ENCODE measurements at places on chromosomes 12 and 14. TPM values are rescaled to one million over a fixed set of nuclear protein-coding genes. Genes with fewer than 3 reads are reported as not detected.

The BATF gene
- total RNA-seq = 149 TPM

The SLCO1B1 gene
- total RNA-seq = not detected

The FOXA1 gene
- not detected for total RNA-seq

The SLC22A17 gene
- total RNA-seq = 3.8 TPM

The PAX9 gene
- not detected for total RNA-seq

The TSPAN8 gene
- not detected for total RNA-seq

The C14orf39 gene
- not detected for total RNA-seq

The FGF6 gene
- not detected for total RNA-seq

The TRMT5 gene
- total RNA-seq = 9.0 TPM

The GXYLT1 gene
- total RNA-seq = 9.6 TPM

The CNTN1 gene
- not detected for total RNA-seq

The STRN3 gene
- total RNA-seq = 23.5 TPM

The A2ML1 gene
- total RNA-seq = not detected

The MGST1 gene
- 0.46 TPM for total RNA-seq

The ADAM21 gene
- not detected for total RNA-seq

The SOS2 gene
- 20.7 TPM for total RNA-seq

The KRT71 gene
- not detected for total RNA-seq

The POLE gene
- total RNA-seq = 124 TPM

The PSMB5 gene
- 73.1 TPM for total RNA-seq

The IL26 gene
- total RNA-seq = 5.7 TPM

The PSMC1 gene
- 110 TPM for total RNA-seq

The WSCD2 gene
- not detected for total RNA-seq

The TCL1B gene
- not detected for total RNA-seq

The DNAJC22 gene
- not detected for total RNA-seq

The CLEC6A gene
- total RNA-seq = not detected

The IFI27L2 gene
- total RNA-seq = 68.1 TPM

The IRAK3 gene
- total RNA-seq = 4.8 TPM

The PROX2 gene
- total RNA-seq = not detected

The ADAMTS20 gene
- total RNA-seq = not detected

Measured in T-helper 1 cell treated with Interleukin-12 subunit alpha and Interleukin-12 subunit beta and Interleukin-4 antibody, amounts not matched to agents 30 ng/mL and 1 ng/mL, for 36 hours (primary cell).